ENCODE measurements at places on chromosomes 12 and 14. TPM values are rescaled to one million over a fixed set of nuclear protein-coding genes. Genes with fewer than 3 reads are reported as not detected.

The ANO6 gene
- 48.4 TPM for polyA plus RNA-seq

The FBXO21 gene
- 33.9 TPM for polyA plus RNA-seq

The KRT3 gene
- polyA plus RNA-seq, result not detected

The CPNE6 gene
- polyA plus RNA-seq, result not detected

The SLC6A12 gene
- not detected for polyA plus RNA-seq

Data from GM23248 (cell line).